ENCODE measurements at places on chromosomes 2 and 18. TPM values are rescaled to one million over a fixed set of nuclear protein-coding genes. Genes with fewer than 3 reads are reported as not detected.
A peak's percentile ranks its signal among the peaks of the same experiment; 100 is the strongest.

The CDK5R2 gene
- not detected for polyA plus RNA-seq

The TSN gene
- polyA plus RNA-seq, result 28.4 TPM

The NYAP2 gene
- not detected for polyA plus RNA-seq

The PCARE gene
- not detected for polyA plus RNA-seq

The SLC9A2 gene
- polyA plus RNA-seq, result not detected

The FRZB gene
- polyA plus RNA-seq, result 1.1 TPM

The ALK gene
- not detected for polyA plus RNA-seq

GRCh38 chr2:127347734-127348392, 39.9 kb downstream of the MAP3K2 start:
- DNase-seq, result no peak
- no peaks in the 10 kb centered on the region for H3K27me3 ChIP-seq
- no peaks in the 10 kb centered on the region for H3K36me3 ChIP-seq
- H3K4me3 ChIP-seq, result no peak overlapping the region
- peaks cover 3% of the 10 kb centered on the region for H3K4me1 ChIP-seq
- H3K27ac ChIP-seq, result no peak overlapping the region

DNA sequence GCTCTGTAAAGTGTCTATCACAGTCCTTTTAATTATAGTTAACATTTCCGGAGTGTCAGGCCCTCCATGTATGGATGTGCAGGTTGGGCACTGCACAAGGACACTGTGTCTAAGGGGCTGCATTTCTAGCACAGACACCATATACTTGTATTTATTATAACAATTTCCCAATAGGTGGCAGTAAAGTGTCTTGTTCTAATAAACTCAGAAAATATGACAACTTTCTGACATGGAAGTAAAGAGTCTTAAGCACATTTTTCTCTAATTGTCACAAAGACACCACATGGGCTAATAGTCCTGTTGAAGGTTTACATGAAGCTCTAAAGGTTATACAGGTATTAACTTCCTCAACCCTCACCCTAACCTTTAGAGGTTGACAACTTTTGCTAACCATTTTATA, 156.6 kb downstream of the DYSF start:
- H3K36me3 ChIP-seq, result no peaks in the 10 kb centered on the region
- peak; percentile 54 for DNase-seq
- no peak overlapping the region for H3K4me3 ChIP-seq

GRCh38 chr2:10357193-10358169, 54.8 kb downstream of the HPCAL1 start:
- H3K27me3 ChIP-seq, result no peaks in the 10 kb centered on the region
- H3K27ac ChIP-seq, result no peak overlapping the region
- H3K4me3 ChIP-seq, result no peak overlapping the region
- no peak for DNase-seq
- H3K36me3 ChIP-seq, result no peaks in the 10 kb centered on the region
- H3K4me1 ChIP-seq, result peaks cover 6% of the 10 kb centered on the region

DNA sequence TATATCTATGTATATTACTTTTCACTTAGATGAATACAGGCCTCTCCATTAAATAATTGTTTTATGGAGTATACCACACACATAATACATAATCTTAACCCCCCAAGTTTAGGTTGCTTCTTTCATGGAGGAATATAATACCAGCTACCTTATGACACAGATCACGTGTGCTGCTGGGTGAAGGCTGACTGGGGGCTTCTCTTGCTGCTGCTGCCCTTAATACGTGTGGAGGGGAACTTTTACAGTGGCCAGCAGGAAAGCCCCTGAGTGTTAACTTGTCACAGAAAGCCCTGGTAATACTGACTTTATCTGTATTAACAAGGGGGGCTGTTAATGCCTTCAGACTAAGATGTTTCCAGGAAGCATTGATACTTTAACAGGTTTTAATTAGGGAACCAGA, 63.1 kb downstream of the LAMA3 start:
- no peaks in the 10 kb centered on the region for H3K4me1 ChIP-seq
- DNase-seq, result no peak
- H3K27me3 ChIP-seq, result peaks cover 15% of the 10 kb centered on the region
- H3K36me3 ChIP-seq, result no peaks in the 10 kb centered on the region
- H3K27ac ChIP-seq, result no peak overlapping the region

DNA sequence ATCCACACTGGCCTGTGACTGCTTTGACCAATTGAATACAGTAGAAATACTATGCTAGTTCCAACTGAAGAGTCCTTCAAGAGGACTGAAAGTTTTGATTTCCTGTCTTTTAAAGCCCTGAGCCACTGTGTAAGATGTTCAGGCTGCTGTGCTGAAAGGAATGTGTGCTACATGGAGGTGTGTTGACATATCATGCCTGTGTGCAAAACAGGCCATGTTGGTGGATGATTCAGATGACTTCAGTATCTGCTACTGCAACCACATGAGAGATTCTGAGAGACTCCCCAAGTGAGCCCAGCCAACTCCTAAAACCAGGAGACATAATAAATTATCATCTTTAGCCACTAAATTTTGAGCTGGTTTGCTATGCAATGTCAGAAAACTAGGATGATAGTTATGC, 662.9 kb downstream of the ZEB2 start:
- H3K27me3 ChIP-seq, result no peaks in the 10 kb centered on the region
- no peak overlapping the region for H3K27ac ChIP-seq
- H3K4me1 ChIP-seq, result no peaks in the 10 kb centered on the region
- H3K4me3 ChIP-seq, result no peak overlapping the region
- no peaks in the 10 kb centered on the region for H3K36me3 ChIP-seq

DNA sequence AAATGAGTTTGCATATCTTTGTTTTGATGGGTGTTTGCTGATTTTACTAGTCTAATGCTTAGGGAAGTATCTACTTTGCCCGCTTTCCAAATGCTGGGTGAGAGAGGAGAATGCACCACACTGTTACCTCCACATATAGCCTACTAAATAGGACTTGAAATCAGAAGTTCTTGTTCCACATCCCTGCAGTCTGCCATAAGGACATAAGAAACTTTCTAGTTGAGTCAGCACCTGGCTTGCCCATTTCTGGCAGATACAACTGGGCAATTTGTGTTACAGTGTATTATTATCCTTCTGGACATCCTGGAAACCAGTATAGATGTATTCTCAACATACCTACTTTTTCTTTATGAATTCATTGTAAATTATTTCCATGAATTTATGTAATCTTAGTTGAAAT, 29.5 kb downstream of the ANXA4 start:
- H3K4me1 ChIP-seq, result peaks cover 18% of the 10 kb centered on the region
- DNase-seq, result peak; percentile 20
- no peaks in the 10 kb centered on the region for H3K36me3 ChIP-seq

DNA sequence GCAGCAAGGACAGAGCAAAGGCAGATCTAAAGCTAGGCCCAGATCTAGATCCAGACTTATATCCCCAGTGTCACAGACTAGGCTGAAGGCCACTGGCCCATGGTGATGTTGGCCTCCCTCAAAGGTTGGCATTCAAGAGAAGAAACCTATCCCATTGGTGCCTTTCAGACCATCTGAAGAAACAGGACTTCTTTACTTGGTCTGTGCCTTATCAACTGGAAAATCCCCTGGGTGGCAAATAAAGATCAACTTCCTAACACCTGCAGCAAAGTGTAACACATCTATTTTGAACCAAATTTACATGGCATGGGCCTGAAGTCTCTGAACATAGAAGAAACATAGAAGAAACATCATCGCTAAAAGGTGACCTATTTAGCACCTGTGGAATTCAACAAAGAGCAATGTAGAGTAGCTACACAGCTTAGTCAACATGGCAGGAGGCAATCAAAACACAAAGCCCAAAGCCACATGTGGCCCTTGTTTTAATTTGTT, 35.8 kb downstream of the METTL4 start:
- H3K4me1 ChIP-seq, result no peaks in the 10 kb centered on the region
- H3K4me3 ChIP-seq, result no peak overlapping the region
- H3K27me3 ChIP-seq, result no peaks in the 10 kb centered on the region

DNA sequence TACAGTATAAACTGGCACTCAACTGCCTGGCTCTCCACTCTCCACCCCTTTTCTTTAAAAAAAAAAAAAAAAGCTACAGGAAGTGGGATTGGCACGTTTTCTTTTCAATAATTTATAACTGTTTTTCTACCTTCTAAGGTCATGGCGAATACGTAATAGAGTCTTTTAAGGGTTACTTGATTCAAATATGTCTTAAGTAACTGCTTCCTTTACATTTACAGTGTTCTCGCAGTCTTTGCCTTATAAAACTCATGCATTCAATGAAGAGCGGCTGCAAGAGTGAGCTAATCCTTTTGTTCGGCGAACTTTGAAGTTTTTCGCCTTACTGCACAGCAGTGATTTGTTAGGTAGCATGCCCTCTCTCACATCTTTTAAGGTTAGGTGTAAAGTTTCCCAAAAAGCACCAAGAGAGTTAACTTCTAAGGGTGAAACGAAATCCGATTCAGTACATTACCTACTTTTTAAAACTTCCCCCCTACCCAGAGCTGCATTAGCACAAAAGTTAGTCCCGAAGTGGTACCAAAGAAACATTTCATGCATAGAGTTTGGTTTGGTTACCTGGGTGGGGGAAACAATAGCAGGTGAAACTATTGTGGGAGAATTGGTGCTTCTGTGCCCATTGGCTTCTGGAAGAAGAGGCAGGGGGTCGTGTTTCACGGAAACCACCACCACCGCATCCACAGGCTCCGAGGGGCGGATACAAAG, 2.0 kb downstream of the KCTD1 start:
- H3K27me3 ChIP-seq, result peaks cover 15% of the 10 kb centered on the region
- no peak for DNase-seq
- H3K36me3 ChIP-seq, result no peaks in the 10 kb centered on the region
- H3K4me3 ChIP-seq, result no peak overlapping the region
- no peak overlapping the region for H3K27ac ChIP-seq

DNA sequence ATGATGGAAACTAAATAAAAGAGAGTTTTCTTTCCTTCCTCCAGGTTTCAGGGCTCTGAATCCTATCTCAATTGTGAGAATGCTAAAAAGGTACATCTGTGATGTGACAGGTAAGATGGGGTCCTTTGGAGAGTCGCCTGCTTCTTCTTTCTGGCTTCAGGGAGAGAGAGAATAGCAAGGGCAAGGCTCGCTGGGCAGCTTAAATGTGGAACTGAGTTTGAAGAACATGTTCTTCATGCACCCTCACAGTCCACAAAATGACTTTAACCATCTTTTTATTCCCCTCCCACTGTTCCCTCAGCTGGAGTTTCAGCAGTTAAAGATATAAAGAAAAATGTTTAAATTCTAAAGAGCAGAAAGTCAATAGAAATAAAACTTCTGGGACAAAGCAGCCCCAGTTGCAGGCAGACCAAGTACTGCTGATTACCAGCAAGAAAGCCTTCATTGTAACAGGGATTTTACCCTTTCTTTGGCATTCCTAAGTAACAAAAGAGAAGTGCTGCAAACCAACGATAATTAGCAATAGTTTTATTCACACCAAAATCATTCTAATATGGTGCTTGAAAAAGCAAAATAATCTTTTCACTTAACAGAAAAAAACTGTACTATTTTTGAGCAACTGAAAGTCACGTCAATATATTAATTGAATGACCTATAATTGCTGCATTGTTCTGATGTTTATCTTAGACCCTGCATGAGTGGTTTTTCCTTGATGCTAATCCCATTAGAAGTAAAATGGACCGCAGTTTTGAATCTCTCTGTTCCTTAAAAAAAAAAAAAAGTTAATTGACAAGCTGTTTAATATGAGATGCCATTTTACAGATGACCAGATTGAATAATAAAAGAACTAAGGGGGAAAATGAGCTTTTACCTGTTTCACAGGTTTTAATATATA, 61.5 kb downstream of the LRP2 start:
- no peaks in the 10 kb centered on the region for H3K27me3 ChIP-seq
- DNase-seq, result no peak
- no peak overlapping the region for H3K27ac ChIP-seq
- no peak overlapping the region for H3K4me3 ChIP-seq
- no peaks in the 10 kb centered on the region for H3K4me1 ChIP-seq

- H3K4me3 ChIP-seq, result no peak overlapping the region
- no peak overlapping the region for H3K27ac ChIP-seq
- no peaks in the 10 kb centered on the region for H3K27me3 ChIP-seq
Measured at GRCh38 chr2:17713291-17713690, 40.3 kb downstream of the SMC6 start.

DNA sequence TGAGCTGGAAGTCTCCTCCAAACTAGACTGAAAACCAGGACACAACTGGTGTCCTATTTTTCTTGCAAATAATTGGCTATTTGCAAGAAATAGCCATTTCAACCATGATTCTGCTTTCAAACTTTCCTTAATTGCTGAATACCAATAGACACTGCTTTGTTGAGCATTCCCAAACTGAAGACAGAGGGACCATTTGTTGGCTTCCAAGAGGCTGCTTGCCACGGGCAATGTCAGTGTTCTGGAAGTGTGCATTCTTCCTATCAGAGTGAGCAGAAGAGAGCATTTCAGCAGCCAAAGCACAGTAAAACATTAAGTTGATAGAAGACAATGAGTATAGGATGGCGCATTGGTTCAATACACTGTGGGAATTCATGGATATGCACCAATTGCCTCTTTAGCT, 360.5 kb upstream of the RGPD4 start:
- no peaks in the 10 kb centered on the region for H3K27me3 ChIP-seq
- H3K4me1 ChIP-seq, result no peaks in the 10 kb centered on the region
- no peak overlapping the region for H3K4me3 ChIP-seq
- H3K36me3 ChIP-seq, result no peaks in the 10 kb centered on the region
- H3K27ac ChIP-seq, result no peak overlapping the region

DNA sequence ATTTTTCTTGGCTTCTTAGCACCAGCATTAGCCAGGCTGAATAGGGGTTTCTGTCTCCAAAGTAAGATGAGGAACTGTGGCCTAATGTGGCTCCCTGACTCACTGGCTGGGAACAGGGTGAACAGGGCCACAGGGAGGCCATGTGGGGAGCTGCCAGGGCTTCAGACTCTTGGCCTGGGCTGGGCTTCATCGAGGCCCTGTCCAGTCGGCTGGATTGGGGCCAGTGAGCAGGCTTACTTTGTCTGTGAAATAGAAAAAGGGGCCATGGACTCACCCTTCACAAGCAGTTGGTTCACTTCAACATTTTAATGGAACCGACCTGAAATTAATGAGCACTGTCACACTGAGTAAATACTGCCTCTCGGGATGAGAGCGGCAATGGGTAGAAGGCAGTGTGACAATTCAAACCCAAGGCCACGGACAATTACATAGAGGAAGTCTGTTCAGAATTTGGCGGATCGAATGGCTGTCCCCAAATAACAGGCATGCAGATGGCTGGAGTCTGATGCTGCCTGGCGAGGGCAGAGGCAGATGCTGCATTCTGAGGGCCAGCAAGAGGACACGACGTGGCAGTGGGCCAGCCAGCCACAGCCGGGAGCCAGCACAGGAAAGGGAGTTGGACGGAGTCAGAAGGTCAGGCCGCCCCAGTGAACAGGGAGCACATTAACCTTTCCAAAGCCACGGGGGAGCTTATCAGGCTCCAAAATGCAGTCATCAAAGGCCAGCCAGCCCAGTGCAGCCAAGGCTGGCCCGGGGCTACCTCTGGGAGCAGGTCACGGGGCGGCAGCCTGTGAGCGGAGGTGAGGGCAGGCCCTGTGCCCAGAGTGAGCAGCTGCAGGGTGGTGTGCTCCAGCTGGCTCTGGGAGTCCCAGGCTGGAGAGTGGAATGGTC, 146.6 kb upstream of the REV1 start:
- H3K27ac ChIP-seq, result no peak overlapping the region
- H3K27me3 ChIP-seq, result no peaks in the 10 kb centered on the region
- H3K36me3 ChIP-seq, result peaks cover 3% of the 10 kb centered on the region
- no peak overlapping the region for H3K4me3 ChIP-seq
- DNase-seq, result no peak

GRCh38 chr2:43942881-43943280, 52.9 kb downstream of the LRPPRC start:
- no peak for DNase-seq
- H3K27ac ChIP-seq, result no peak overlapping the region
- no peaks in the 10 kb centered on the region for H3K27me3 ChIP-seq
- peaks cover 12% of the 10 kb centered on the region for H3K36me3 ChIP-seq
